A549 (cell line): ENCODE measurements at places on chromosomes 3 and 15.
A peak's percentile ranks its signal among the peaks of the same experiment; 100 is the strongest.

- DNase-seq: peak; percentile 45
These were observed 10.7 kb upstream of the DHX36 start for GRCh38 chr3:154334973-154335420.

GRCh38 chr3:138012526-138012925 lies 2.6 kb downstream of the CLDN18 start:
- no peak for DNase-seq

DNA sequence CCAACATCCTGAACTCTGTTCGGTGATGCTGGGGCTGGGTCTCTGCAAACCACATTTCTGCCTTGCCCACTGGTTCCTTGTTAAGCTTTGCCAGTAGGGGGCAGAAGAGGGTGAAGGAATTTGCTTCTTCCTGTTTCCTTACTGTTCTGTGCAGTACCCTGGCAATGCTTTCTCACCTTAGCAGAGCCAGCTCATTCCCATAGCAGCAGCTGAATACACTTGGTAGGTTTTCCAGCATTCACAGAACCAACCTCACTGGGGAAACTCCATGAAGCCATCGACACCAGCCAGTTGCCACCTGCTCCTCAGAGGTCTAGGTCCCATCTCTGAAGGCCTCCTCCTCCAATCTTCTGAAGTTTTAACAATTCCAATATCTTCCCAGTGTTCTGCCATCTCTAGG lies 308.4 kb downstream of the PDCD6IP start:
- no peak for DNase-seq

- DNase-seq: no peak
These were observed 10.3 kb upstream of the ZMAT3 start for GRCh38 chr3:179081885-179082284.

- no peak for DNase-seq
These were observed 41.8 kb upstream of the UBE2E2 start for GRCh38 chr3:23161308-23161707.

- DNase-seq: no peak
These were observed 37.4 kb downstream of the GHSR start for GRCh38 chr3:172410702-172411477.

DNA sequence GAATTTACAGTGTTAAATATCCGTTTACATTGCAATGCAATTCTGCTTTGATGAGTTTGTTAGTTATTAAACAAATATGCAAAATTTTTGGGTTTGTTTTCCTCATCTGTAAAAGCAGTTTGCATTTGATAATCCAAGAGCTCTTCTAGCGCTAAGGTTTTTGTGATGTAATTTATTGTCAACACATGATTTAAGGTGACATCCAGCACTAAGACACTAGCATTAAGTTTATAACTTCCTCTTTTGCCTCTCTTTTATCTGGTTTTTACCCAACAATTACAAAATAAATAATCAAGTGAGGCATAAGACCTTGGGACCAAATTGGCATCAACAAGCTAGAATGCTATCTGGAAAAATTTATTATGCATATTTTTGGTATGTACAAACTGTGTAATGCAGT lies 969 bp upstream of the DNAJC19 start:
- no peak for DNase-seq

GRCh38 chr3:111906656-111907055 lies 47.6 kb downstream of the PHLDB2 start:
- DNase-seq: no peak

DNA sequence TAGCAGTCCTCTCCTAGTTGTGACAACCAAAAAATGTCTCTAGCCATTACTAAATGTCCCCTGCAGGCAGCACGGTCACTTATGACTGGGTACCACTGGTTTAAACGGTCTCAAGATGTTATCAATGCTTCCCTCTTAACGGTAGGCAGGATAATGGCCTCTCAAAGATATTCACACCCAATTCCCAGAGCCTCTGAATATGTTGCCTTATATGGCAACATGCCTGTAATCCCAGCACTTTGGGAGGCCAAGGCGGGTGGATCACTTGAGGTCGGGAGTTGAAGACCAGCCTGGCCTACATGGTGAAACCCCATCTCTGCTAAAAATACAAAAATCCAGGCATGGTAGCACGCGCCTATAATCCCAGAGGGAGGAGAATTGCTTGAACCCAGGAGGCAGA lies 9.4 kb downstream of the MME start:
- no peak for DNase-seq

DNA sequence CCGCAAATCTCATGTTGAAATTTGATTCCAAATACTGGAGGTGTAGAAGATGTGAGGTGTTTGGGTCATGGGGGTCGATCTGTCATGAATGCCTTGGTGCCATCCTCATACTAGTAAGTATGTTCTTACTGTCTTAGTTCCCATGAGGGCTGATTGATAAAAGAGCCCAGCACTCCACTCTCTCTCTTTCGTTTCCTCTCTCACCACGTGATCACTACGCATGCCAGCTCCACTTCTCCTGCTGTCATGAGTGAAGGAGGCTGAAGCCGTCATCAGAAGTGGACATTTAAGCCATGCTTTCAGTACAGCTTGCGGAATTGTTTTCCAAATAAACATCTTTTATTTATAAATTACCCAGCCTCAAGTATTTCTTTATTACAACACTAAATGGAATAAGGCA lies 6.1 kb downstream of the OR5H15 start:
- no peak for DNase-seq

DNA sequence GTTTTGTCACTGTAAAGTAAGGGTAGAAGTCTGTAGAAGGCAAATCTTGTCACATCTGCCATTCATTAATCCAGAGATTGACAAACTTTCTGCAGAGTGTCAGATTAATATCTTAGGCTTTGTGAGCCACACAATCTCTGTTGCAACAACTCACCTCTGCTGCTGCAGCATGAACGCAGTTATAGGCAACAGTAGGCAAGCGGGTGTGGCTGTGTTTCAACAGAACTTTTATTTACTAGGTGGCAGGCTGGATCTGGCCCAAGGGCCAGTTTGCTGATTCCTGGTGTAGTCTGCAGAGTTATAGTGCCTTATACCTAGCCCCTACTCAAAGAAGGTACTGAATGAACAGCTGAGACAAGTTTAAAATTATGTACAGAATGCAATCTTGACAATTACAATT lies 396.7 kb downstream of the FOXP1 start:
- peak; percentile 31 for DNase-seq

- peak; percentile 57 for DNase-seq
These were observed 26.4 kb upstream of the ZBED2 start for GRCh38 chr3:111621535-111621934.

GRCh38 chr3:170204023-170204472 lies 18.2 kb upstream of the PRKCI start:
- DNase-seq: no peak

GRCh38 chr3:55804170-55805095 lies 317.3 kb upstream of the WNT5A start:
- no peak for DNase-seq

- no peak for DNase-seq
These were observed 19.8 kb upstream of the P2RY12 start for GRCh38 chr3:151404316-151404715.

GRCh38 chr3:45002139-45002660 lies 23.9 kb upstream of the CLEC3B start:
- no peak for DNase-seq

DNA sequence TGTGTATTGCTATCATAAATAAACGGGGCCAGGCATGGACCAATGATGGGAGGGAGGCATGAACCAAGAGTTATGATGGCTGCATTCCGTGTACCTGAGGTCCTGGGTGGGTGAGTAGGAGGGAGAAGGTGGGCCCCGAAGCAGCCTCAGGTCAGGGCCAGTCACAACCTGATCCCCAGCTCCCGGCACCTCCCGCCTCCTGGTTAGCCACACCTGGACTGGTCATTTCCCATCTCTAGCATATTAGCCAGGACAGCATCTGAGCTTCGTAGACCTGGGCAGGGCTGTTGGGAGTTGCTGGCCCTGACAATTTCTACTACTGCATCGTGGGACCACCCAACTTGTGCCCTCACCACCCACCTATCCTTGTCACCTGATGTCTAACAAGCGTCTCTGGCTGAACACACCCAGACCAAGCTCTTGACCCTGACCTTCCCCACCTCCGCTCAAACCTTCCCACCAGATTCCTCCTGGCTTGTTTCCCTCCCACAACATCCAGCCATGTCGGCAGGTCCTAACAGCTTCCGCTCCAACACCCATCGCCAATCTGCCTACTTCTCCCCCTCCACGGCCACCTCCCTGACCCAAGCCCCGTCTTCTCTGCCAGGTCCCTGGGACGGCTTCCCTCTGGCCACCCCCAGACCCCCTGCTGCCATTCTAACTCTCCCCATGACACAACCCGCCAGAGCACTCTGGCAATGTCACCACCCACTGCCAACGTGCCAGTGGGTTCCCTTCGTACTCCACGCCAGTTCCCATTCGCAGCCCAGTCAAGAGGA lies 133.8 kb upstream of the IQSEC1 start:
- no peak for DNase-seq

- no peak for DNase-seq
These were observed 34.1 kb upstream of the UACA start for GRCh38 chr15:70797464-70797863.

GRCh38 chr3:23136054-23136453 lies 67.1 kb upstream of the UBE2E2 start:
- no peak for DNase-seq

- peak; percentile 78 for DNase-seq
These were observed 65.3 kb downstream of the KLF13 start for GRCh38 chr15:31391687-31392671.

DNA sequence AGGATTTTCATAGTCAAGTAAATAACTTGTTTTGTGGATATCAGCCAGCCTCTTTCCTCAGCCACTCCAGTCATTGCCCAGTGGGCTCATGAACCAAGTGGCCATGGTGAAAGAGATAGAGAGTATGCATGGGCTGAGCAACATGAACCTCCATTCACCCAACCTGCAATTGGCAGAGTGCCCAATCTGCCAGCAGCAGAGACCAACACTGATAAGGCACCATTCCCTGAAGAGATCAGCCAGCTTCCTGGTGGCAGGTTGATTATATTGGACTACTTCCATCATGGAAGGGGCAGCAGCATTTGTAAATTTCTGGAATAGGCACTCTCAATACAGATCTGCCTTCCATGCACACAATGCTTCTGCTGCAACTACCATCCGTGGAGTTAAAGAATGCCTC lies 10.3 kb upstream of the MCF2L2 start:
- no peak for DNase-seq

DNA sequence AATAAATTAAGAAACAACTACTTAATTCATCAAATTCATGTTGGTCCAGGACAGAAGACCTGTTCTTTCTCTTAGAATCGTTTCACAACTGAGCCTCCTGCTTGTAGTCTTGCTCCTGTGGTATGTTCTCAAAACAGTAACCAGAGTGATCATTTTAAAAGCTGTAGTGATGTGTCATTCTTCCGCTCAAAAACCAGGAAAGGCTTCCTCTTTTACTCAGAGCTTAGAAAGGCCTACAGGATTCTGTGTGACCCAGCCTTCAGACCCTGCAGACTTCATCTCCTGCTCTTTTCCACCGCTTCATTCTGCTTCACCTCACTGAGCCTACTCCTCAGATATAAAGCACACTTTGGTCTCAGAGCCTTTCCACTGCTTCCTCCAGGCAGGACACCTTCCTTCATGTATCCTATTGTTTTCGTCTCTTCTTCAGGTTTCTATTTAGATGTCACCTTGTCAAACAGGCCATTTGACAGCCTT lies 22.7 kb downstream of the ST6GAL1 start:
- DNase-seq: no peak

DNA sequence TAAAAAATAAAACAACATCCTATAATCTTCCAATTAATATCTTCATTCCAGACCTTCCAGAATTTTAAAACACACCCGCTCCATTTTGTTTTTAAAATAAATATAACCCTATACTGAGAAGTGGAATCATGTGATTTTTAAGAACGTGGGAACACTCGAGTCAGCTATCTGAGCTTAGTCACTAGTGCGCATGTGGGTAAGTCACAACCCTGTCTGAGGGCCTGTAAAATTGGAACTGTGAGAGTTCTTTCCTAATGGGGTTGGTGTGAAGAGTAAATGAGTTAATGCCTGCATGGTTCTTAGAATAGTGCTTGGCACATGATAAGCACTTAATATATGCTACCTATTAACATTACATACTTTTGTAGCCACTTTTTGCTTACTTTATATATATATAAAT lies 19.9 kb upstream of the POLR2M start:
- DNase-seq: no peak

DNA sequence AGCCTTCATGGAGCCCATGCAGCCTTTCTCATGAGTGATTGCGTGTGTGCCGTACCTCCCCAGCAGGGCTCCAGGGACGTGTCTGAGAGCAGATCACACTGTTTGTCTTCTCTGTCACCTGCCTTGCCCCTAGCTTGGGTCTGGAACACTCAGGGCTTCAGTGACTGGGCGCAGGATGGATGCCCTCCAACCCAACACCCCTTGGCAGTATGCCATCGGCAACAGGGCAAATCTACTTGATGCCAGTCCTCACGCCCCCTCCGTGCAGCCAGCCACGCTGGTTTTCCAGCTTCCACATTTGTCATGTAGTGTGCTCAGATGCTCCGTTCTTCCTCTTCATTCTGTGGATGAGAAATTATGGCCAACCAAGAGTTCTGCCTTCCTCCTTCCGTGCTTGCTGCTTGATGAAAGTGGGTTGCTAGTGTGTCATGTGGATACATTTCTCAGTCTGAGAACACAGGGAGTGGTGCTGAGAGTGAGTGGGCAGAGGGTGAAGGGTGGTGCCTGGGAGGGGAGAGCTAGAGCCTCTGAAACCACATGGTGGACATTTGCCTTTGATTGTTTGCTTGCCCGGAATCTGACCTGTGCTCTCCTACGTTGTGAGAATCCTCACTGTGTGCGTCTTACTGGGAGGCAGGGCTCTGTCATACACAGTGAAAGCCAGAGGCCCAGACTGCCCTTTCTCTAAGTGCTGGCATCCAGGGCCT lies 97.2 kb downstream of the FAM43A start:
- DNase-seq: peak; percentile 6

DNA sequence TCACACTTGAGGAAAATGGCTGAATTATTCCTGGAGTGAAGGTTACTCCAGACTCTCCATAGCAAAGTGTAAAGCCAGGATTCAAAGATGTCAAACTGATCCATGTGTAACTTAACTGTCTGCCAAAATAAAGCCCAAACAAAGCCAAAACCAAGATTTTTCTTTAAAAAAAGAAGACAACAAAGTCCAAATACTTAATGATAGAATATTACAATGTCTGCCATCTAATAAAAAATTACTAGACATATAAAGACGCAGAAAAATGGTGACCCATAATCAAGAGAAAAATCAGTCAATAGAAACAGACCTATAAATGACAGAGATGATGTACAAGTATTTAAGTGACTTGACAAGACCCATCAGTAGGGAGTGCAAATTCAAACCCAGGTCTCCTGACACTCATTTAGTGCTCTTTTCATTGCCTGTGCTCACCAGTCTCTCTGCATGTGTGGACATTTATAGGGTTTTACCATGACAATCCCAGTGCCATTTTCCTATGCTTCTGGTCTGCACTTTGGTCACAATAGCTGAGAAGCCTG lies 85.1 kb upstream of the HES1 start:
- no peak for DNase-seq

GRCh38 chr3:129404610-129405009 lies 23.8 kb downstream of the EFCAB12 start:
- DNase-seq: no peak

DNA sequence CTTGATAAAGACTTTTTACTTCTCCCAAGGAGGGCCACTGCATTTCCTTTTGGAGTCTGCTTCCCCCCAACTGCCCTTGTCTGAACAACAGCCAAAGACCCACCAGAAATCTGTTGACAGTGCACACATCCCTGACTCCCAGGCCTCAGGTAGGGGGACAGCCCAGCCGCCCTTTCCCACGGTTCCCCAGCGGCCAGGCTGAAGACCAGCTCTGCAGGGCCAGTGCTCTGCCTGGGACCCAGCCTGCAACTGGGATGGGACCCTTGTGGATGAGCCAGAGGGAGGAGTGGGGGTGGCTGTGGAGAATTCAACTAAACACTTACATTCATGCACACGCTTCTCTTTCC lies 8.1 kb upstream of the PRR23E start:
- no peak for DNase-seq
